ENCODE measurements at places on chromosomes 1 and 21.

DNA sequence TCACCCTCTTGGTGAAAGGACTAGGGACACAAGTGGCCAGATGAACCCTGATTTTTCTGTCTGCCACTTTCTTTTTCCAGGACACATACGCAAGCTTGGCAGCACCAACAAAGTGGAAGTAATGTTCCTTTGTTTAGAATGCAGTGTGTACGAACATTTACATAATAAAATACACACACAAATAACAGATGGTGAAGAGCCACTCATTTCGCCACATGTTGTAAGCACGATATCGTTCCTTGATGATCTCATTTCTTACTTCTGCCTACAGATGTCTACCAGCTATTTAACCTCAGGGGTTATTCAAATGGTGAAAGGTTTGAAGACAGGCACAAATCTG, 670.2 kb upstream of the CXADR start:
- no peak for DNase-seq

DNA sequence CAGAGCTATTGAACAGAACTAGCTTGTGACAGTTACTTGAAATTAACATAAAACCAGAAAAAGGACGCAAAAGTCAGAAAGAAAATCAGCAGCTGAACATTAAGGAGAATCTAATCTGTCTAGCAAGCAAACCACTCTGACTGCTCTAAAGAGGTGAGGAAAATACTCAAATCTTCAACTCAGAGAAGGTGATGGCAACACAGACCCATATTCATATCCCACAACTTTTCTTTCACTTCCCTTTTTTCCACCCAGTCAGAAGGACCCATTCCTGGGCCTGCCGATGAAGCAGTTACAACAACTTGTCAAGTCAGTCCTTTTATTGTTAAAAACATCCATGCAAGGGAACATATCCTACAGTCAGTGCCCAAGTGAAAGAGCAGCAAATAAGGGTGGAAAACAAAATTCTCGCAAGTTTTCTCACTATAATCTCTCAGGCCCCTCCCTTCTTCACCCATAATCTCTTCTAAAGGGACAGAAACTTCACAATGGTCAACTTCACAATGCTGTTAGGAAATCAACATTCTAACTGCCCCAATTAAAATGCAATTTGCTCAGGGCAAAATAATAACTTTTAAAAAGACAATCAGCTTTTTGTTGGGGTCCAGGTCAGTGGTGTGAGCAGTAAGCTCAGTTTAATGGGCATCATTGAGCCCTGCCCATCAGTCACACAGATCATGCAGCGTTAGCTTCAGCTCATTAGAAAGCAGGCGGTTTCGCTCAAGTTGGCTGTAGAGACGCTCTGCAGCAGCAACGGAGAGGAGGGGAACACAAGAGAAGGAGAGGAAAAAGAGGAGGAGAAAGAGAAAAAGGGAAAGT, 3.6 kb upstream of the NUP210L start:
- no peak for DNase-seq

DNA sequence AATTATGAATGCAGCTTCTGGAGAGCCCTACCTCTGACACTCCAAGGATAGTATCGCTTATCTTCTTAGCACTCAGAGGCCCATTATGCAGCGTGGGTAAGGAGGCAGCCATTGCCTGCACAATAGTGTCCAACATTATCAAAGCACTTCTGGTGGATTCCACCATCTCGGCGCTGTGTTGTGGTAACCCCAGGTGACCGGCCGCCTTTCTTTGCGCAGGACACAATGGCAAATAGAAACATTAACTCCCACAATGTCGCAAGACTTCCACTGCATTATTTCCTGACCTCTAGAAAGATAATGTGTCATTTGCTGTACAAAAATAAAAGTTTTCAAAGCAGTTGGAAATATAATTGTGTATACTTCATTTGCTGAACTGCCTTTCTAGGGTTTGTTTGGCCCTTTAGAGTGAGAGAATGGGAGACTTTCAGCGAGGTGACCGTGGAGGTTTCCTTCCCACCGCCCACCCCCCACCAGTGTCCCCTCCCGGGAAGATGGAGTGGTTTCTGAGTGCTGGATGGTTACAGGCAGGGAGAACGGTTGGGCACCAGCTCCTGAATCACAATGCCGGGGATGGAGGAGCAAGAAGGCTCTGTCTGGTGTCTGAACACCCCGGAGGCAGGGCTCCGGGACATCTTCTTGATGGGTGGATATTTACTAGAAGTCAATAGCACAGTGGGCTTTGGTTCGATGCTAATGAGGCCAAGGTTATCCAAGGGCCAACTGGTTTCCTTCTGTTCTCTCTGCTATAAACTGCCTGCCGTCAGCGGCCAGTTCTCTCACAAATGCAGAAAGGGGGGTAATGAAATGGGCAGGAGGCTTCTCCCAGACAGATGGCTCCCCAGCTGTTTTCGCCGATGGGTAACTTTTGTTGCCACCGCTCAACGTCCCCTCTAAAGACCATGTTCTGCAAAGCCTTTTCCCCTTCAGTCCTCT, 215.4 kb upstream of the PROX1 start:
- DNase-seq: no peak

- DNase-seq: no peak
Observed at GRCh38 chr1:39940980-39941871, 13.7 kb upstream of the MFSD2A start.

DNA sequence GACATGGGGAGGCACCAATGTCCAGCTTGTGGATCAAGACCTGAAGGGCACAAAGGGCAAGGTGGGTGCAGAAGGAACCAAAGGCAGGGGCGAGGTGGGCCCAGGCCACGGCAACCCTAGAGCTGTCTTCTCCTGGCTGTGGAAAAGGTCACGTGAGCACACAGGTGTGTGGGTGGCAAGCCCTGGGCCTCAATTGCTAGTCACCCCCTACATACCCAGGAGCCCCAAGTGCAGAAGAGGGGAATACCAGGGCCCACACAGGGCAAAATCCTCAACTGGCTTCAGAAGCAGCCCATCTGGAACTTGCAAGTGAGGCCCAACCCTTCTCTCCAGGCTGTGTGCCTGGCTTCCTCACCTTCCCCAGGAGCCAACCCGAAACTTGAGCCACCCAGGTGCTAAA, 25.6 kb downstream of the ZBTB17 start:
- DNase-seq: no peak

Data from caudate nucleus (tissue), 63 donors.